Cardiac muscle cell (in vitro differentiated cells and primary cell): ENCODE measurements at places on chromosomes 2 and 18. TPM values are rescaled to one million over a fixed set of nuclear protein-coding genes. Genes with fewer than 3 reads are reported as not detected.

DNA sequence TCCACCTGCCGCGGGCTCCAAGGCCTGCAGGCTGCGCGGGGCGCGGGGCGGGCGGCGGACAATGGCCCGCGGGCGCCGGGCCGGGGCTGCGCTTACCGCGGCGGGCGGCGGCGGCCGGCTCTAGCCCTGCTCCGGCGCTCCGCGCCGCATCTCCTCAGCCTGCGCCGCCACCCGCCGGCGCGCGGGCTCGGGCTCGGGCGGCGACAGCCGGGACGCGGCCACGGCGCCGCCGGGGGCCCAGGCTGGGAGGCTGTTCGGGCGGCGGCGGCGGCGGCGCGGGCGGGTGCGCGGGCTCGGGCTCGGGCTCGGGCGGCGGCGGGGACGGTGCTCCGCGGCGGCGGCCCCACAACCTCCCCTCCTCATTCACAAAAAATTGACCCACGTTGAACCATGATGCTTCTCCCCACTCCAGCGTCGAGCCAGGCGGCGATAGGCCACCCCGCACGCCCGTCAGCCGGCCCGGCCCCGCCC, at the start of gene HDAC4:
TSS of gene HDAC4 (minus strand) at position 425 of the 471 bp plus-strand sequence. CDS start 48,321 bp downstream, outside the sequence.
- no peak for DNase-seq

DNA sequence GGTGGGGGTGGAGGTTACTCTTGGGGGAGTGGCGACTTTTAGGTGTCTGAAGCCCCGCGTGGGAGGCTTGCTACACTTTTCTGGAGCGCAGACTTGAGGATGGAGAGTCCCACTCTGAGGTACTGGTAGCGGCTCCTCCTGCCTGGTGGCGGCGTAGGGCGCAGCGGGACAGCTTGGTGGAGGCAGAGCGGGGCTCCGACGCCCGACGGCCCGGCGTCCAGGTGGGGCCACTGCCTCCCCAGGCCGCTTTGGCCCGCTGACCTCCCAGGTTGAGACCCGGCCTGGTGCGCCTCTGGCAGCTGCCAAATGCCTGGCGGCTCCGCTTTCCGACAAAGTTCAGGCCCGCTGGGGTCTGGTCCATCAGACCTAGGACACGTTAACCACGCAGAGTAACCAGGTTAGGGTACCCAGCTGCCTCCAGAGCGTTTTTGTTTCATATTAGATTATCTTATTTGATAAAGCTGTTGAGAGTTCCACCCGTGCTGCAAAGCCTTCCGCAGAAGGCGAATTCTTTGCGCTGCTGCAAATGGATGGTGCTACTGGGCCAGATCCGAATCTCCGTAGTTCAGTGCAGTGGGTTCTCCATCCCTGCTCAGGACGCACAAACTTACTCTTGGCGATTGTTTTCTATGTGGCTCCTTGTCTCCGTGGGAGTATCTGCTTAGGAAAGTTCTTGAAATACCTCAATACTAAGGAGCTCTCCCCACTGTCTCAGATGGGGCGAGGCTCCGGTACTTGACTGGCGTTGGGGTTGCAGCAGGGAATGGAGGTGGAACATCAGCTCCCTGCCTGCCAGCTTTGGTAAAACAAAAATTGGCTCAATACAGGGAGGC, 405.9 kb downstream of the XIRP2 start:
- DNase-seq: peak; percentile 50

GRCh38 chr2:21793461-21793860, 669.7 kb downstream of the TDRD15 start:
- no peak for DNase-seq

- no peak for DNase-seq
Observed at GRCh38 chr2:118902266-118903028, 39.5 kb upstream of the MARCO start.

DNA sequence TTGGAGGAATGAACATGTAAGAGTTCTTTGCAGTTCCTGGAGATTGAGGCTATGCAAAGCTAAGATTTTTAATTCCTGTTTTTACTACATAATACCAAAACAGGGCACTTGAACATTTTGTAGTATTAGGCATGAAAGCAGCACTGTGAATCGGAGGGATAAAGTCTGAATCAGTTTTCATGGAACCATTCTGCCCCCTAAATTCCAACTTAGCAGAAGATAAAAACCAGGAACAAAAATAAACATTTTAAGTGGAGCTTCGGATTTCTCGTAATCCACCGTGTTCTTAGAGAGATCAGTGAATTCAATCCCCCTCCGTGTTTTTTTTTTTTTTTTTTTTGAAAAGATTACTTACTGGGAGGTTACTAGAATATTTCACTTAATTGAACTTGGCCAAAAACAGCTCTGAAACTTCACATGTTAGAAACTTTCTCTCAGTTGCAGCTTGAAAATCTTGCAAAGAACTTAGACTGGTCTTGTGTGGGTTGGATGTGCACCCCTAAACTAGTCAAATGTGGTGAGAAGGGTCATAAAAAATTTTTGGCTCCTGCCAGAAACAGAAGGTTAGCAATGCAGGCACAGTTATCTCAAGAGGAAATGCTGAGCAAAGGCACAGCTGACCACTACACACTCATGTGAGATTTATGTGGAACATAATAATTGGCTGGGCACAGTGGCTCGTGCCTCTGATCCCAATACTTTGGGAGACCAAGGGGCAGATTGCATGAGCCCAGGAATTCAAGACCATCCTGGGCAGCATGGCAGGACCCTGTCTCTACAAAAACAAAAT, 145.4 kb upstream of the RNF152 start:
- peak; percentile 74 for DNase-seq

DNA sequence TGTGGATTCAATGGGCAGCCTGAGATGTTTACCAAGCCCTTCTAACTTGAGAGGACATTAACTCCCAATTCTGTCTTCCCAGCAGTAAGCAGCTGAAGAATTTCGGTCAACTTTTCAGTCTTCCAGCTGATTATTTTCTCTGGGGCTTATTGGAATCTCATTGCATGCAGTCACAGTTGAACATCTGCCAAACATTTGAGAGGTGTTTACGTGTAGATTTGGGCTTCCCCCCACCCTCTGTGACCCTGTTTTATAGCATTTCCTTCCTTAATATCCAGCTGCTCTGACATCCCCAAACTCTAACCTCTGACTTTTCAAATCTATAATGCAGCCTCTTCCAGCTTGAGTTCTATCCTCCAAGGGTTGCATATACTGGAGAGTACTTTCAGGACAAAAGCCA, 16.5 kb upstream of the VIT start:
- no peak for DNase-seq

- peak; percentile 15 for DNase-seq
Observed at GRCh38 chr18:62486290-62486964, 36.4 kb upstream of the ZCCHC2 start.

DNA sequence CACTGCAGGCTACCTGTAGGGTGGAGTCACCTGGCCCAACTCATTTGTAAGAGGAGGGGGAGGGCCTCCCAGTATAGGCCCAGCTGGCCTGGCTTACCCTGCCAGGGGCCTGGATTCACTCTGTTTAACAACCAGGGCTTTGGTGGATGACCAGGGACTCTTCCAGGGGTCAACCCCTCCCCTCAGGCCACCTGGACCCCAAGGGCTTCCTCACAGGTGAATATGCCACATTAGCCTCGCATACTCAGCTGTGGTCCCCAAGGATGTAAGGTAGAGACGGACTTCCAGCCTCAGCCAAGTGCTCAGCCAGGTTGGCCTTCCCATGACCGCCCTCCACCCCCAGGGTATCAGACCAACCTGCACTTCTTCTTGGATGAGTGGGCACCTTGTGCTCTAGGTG, 8.8 kb upstream of the SH3RF3 start:
- no peak for DNase-seq

The GDF7 gene
- 0.14 and 0.15 TPM in 2 replicates for total RNA-seq

The ADCY3 gene
- 9.2 and 9.9 TPM in 2 replicates for total RNA-seq

The ITPRIPL1 gene
- 1.1 and 1.3 TPM in 2 replicates for total RNA-seq

The CTLA4 gene
- not detected in 2 replicates for total RNA-seq
